Bone marrow (tissue), 2 donors: ENCODE measurements at places on chromosomes 3 and 15.

- no peak for DNase-seq
These were observed 24.1 kb downstream of the DUT start for GRCh38 chr15:48355377-48355776.

DNA sequence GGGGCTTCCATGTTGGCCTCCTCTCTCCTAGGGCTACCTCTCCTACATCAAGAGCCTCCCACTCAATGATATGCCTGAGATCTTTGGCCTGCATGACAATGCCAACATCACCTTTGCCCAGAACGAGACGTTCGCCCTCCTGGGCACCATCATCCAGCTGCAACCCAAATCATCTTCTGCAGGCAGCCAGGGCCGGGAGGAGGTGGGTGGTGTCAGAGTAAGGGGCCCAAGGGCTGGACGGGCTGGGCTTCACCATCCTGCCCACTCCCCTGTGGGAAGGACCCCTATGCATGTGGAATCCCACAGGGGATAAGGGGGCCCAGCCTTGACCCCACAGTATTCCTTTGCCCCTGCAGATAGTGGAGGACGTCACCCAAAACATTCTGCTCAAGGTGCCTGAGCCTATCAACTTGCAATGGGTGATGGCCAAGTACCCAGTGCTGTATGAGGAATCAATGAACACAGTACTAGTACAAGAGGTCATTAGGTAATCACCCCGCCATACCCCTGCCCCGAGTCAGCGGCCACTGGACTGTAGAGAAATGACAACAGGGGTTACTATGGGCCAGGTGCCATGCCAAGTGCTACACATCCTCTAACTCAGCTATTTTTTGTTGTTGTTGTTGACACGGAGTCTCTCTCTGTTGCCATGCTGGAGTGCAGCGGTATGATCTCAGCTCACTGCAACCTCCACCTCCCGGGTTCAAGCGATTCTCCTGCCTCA lies 47.1 kb downstream of the SEMA3G start:
- no peak for DNase-seq

- no peak for DNase-seq
These were observed 101.2 kb upstream of the TSC22D2 start for GRCh38 chr3:150306906-150307305.

DNA sequence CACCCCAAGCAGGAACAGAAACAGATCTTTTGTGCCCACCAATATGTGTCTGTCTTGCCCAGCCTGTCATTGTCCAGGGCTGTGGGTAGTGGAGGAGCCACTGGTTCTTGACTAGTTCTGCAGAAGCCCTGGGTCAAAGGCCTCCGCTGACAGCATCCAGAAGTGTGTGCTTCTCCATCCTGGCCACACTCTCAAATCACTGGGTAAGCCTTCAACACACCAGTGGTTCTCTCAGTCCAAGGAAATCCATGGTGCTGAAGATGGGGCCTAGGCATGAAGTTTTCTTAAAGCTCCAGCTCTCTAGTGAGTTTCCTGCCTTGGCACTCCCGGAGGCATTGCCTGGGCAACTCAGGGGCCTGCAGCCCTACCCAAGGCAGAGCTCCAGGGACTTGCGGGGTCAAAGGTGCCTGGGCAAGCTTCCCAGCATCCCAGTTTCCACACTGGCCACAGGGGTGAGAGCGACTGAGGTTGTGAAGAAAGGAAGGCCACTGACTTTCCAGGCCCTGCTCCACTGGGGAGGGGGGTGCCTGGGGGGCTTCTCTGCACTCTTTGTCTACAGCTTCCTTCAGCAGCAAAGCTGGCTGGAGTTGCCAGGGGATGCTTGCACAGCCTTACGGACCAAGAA lies 37.9 kb upstream of the RPL32 start:
- DNase-seq: no peak
